ENCODE measurements at places on chromosomes 12 and 14. TPM values are rescaled to one million over a fixed set of nuclear protein-coding genes. Genes with fewer than 3 reads are reported as not detected.

CCDC59 gene
- 70.4 TPM for total RNA-seq

DPPA3 gene
- total RNA-seq = not detected

GLI1 gene
- not detected for total RNA-seq

RNASE3 gene
- not detected for total RNA-seq

DAO gene
- not detected for total RNA-seq

NGB gene
- total RNA-seq = not detected
